ENCODE measurements at places on chromosomes 16 and 17. TPM values are rescaled to one million over a fixed set of nuclear protein-coding genes. Genes with fewer than 3 reads are reported as not detected.

NUPR1 gene
- 70.8 TPM for total RNA-seq

GRCh38 chr16:85192238-85193114 is 80.2 kb upstream of the CIBAR2 start:
- DNase-seq: no peak

DNA sequence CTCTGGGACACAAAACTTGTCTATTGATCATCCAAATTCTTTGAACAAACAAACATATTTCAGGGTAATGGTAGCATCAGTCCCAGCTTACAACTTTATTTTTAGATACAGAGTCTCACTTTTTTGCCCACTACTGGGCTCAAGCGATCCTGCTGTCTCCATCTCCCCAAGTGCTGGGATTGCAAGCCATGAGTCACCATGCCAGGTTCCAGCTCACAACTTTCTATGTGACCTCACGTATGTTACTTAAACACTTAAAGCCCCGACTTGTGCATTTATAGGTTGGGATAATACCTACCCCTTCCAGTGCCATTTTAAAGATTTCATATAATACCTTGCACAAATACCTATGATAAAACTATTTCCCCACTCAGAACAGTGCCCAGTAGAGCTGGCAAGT is 42.0 kb upstream of the KSR1 start:
- no peak for DNase-seq

GRCh38 chr16:25426829-25427228 is 169.2 kb upstream of the ZKSCAN2 start:
- DNase-seq: no peak

- no peak for DNase-seq
Observed at GRCh38 chr17:66945147-66945835, 19.2 kb upstream of the CACNG4 start.

- no peak for DNase-seq
Observed at GRCh38 chr17:68452724-68453290, 4.5 kb downstream of the WIPI1 start.

- DNase-seq: no peak
Observed at GRCh38 chr16:62711797-62712196, 675.6 kb upstream of the CDH8 start.
